Mammary microvascular endothelial cell (primary cell): ENCODE measurements at places on chromosomes 1 and 21. TPM values are rescaled to one million over a fixed set of nuclear protein-coding genes. Genes with fewer than 3 reads are reported as not detected.

DAB1 gene
- not detected in 2 replicates for total RNA-seq

NMNAT2 gene
- 1.3 and 4.1 TPM in 2 replicates for total RNA-seq

HMGCS2 gene
- total RNA-seq: not detected in 2 replicates

AADACL4 gene
- total RNA-seq: not detected in 2 replicates

CFAP107 gene
- total RNA-seq: not detected in 2 replicates

LCE2C gene
- total RNA-seq: not detected in 2 replicates

MPL gene
- not detected in 2 replicates for total RNA-seq

AMY1C gene
- not detected in 2 replicates for total RNA-seq

TIE1 gene
- total RNA-seq: 427 and 478 TPM in 2 replicates

ZNF593OS gene
- 0.33 TPM in 1 of 2 replicates, not detected in the other for total RNA-seq

PDPN gene
- total RNA-seq: 24.5 and 32.4 TPM in 2 replicates

MAP3K6 gene
- 16.9 and 20.6 TPM in 2 replicates for total RNA-seq

CAMK1G gene
- not detected in 2 replicates for total RNA-seq

CAPN2 gene
- total RNA-seq: 300 and 304 TPM in 2 replicates

TTLL7 gene
- total RNA-seq: 1.5 and 3.9 TPM in 2 replicates

CCDC18 gene
- 5.7 and 6.1 TPM in 2 replicates for total RNA-seq

PPIAL4G gene
- not detected in 2 replicates for total RNA-seq

BEND5 gene
- total RNA-seq: 3.9 TPM in 1 of 2 replicates, not detected in the other

FAAH gene
- total RNA-seq: 0.30 and 0.53 TPM in 2 replicates

RHD gene
- not detected in 2 replicates for total RNA-seq

C8B gene
- total RNA-seq: not detected in 2 replicates

ATP1A2 gene
- not detected in 2 replicates for total RNA-seq

GUCA2A gene
- total RNA-seq: not detected in 2 replicates

CD164L2 gene
- total RNA-seq: not detected in 2 replicates

EPHB2 gene
- total RNA-seq: 29.1 and 32.1 TPM in 2 replicates

KDM5B gene
- 15.6 and 16.5 TPM in 2 replicates for total RNA-seq

OR2G6 gene
- total RNA-seq: not detected in 2 replicates

KRTAP21-2 gene
- total RNA-seq: not detected in 2 replicates

IGSF5 gene
- total RNA-seq: 0.13 TPM in 1 of 2 replicates, not detected in the other

PRPF38A gene
- total RNA-seq: 12.0 and 12.1 TPM in 2 replicates

MYBPH gene
- total RNA-seq: not detected in 2 replicates

VPS13D gene
- total RNA-seq: 20.7 and 24.4 TPM in 2 replicates

RALGPS2 gene
- total RNA-seq: 14.0 and 26.7 TPM in 2 replicates

ZMYND12 gene
- total RNA-seq: 0.34 and 0.47 TPM in 2 replicates

DESI2 gene
- total RNA-seq: 42.7 and 45.4 TPM in 2 replicates

DHRS3 gene
- 181 and 201 TPM in 2 replicates for total RNA-seq

C1orf52 gene
- 13.2 and 14.2 TPM in 2 replicates for total RNA-seq

CDC42 gene
- total RNA-seq: 460 and 507 TPM in 2 replicates
